DMS79 (cell line): ENCODE measurements at places on chromosomes 1 and 21.

- DNase-seq = no peak
These were observed 22.3 kb downstream of the RRP1B start for GRCh38 chr21:43681650-43682049.

GRCh38 chr1:78469576-78469975 lies 21.2 kb upstream of the PTGFR start:
- DNase-seq = no peak

DNA sequence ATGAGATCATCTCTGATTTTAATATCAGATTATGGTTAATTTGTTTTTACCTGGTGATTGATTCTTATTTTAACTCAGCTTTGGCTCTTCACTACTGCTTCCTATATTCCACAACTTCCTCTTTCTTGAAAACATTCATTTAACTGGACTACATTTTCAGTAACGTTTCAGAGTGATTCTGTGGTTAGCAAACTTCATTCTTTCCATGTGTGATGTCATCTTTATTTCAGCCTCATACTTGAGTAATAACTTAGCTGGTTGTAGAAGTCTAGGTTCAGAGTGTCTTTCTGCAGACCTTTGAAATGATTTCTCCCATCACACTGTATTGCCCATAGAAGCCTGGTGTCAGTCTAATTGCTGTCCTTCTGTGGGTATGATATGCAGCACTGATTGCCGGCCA lies 36.0 kb upstream of the SLC35F3 start:
- no peak for DNase-seq

DNA sequence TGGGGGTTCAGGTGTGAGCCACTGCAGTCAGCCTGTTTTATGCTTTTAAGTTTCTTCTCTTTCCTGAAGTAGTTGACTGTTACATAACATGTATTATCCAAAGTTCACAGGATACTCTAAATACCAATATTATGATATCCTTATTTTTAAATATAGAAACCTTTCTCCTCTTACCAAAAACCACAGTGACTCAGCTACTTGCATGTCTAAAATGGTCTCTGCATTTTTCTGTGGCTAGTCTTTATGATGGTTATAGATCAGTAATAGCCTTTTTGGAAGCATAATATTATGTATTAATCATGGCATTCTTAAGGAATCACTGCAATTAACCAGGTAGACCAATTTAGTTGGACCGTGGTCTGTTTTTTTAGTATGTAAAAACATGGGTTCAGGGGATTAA lies 210.8 kb upstream of the CACYBP start:
- DNase-seq = no peak

GRCh38 chr1:11365744-11366387 lies 92.9 kb downstream of the UBIAD1 start:
- DNase-seq = no peak

DNA sequence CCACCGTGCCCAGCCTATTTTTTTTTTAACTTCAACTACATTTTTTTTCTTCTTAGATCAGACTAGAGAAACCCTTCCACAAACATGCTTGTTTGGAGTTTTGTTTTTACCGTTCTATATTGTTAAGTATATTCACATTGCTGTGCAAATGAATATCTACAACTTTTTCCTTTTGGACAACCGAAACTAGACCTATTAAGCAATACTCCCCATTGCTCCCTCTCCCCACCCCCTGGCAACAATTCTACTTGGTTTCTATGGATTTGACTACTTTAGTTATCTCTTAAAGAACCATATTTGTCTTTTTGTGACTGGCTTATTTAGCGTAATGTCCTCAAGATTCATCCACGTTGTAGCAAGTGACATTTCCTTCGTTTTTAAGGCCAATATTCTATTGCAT lies 19.1 kb downstream of the ETNK2 start:
- DNase-seq = no peak

DNA sequence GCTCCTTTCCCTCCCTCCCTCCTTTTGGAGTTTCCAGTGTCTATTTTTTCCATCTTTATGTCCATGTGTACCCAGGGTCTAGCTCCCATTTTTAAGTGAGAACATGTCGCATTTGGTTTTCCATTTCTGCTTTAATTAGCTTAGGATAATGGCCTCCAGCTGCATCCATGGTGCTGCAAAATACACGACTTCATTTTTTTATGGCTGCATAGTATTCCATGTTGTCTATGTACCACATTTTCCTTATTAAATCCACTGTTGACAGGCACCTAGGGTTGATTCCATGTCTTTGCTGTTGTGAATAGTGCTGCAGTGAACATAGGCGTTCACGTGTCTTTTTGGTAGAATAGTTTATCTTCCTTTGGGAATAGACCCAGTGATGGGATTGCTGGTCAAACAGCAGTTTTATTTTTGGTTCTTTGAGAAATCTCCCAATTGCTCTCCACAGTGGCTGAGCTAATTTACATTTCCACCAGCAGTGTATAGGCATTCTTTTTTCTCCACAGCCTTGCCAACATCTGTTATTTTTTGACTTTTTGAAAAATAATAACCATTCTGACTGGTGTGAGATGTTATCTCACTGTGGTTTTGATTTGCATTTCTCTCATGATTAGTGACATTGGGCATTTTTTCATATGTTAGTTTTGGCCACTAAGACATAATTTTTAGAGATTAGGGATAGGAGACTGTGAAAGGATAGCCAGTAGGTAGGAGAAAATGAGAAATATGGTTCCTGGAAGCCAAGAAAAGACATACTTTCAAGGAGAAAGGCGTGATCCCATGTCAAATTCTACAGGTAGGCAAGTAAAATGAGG lies 50.4 kb downstream of the ADAMTS1 start:
- DNase-seq = no peak

DNA sequence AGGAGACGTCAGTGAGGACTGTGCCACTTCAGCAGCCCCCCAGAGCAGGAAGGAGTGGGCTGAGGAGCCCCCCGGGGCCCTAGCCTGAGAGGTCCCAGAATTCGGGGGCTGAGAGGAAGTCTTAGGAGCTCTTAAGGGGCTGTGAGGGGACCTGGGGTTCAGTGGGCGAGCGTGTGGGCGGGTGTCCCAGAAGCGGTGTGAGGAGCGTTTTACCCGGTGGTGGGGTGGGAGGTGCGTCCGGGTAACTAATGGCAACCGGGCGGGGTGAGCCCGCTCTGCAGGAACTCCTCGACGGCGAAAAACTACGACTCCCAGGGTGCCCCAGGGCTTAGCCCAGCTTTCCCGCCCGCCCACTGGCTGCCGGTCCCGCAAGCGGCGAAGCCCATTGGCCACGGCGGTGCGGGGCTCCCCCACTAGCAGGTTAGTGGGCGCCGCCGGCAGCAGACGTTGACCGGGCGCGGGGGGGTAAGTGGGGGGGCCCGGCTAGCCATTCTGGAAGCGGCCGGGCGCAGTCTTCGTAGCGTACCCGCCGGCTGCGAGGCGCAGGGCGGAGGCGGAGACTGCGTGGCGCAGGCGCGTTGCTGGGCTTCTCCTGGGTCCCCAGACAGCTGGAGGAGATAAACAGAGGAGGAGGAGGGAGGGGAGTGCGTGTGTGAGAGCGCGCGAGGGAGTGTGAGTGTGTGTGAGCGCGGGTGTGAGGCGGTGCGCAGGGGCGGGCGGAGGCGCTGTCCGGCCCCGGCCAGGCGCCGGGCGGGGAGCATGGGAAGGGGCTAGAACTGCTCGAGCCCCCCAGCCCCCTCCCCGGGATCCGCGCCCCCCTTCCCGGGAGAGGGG lies at the start of gene WDTC1:
Gene WDTC1, plus strand, starts transcription at position 584 of the 834 bp plus-strand sequence. CDS start 26,423 bp downstream, outside the sequence.
- DNase-seq = peak; percentile 94
